Naive B cell (primary cell): ENCODE measurements at places on chromosomes 7 and 10. TPM values are rescaled to one million over a fixed set of nuclear protein-coding genes. Genes with fewer than 3 reads are reported as not detected.

DNA sequence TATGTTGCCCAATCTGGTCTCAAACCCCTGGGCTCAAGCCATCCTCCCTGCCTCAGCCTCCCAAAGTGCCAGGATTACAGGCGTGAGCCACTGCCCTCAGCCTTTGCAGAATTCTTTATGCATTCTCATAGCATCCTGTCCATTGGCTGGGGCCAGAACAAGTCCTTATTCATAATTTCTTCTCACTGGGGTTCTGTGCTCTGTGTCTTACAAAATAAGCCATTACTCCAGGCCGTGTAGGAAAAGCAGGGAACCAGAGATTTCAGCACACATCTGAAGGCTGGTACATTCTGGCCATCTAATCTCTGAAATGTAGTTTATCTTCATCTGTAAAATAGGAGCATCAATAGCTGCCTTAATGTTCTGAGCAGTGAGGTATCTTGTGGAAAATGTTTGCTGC is 10.3 kb upstream of the OCM start:
- no peak overlapping the region for H3K4me3 ChIP-seq
- no peak for DNase-seq

- no peak for DNase-seq
- peak overlapping the region; percentile 94 for H3K4me3 ChIP-seq
- H3K27ac ChIP-seq: peak overlapping the region; percentile 95
- H3K4me1 ChIP-seq: peaks cover 20% of the 10 kb centered on the region
- H3K36me3 ChIP-seq: no peaks in the 10 kb centered on the region
Observed at GRCh38 chr7:75914169-75914654, 743 bp upstream of the POR start.

- H3K27me3 ChIP-seq: no peaks in the 10 kb centered on the region
- no peaks in the 10 kb centered on the region for H3K4me1 ChIP-seq
- H3K27ac ChIP-seq: no peak overlapping the region
- no peak overlapping the region for H3K4me3 ChIP-seq
Observed at GRCh38 chr10:52619052-52619451, 153.5 kb downstream of the MBL2 start.

DNA sequence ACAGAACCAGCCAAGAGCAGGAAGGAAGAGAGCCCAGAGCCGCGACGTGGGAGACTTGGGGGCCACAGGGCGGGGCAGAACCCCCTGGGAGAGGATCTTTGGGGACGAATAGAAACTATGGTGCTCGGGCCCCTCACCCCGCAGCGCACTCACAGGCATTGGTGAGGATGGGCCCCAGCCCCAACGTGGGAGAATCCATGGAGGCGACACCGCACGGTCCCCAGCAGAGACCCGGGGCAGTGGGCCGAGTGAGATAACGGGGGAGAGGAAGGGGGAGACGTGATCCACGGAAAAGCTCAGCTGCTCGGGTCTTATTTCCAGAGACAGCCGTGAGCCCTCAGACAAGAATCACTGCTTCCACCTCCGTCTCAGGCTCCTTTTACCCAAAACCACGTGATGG is 222.4 kb downstream of the TCERG1L start:
- no peak overlapping the region for H3K27ac ChIP-seq
- no peak for DNase-seq
- H3K27me3 ChIP-seq: no peaks in the 10 kb centered on the region

GRCh38 chr10:43585981-43586729 is 11.7 kb upstream of the ZNF239 start:
- H3K27ac ChIP-seq: no peak overlapping the region
- no peak overlapping the region for H3K4me3 ChIP-seq
- H3K27me3 ChIP-seq: peaks cover 18% of the 10 kb centered on the region
- no peak for DNase-seq

DNA sequence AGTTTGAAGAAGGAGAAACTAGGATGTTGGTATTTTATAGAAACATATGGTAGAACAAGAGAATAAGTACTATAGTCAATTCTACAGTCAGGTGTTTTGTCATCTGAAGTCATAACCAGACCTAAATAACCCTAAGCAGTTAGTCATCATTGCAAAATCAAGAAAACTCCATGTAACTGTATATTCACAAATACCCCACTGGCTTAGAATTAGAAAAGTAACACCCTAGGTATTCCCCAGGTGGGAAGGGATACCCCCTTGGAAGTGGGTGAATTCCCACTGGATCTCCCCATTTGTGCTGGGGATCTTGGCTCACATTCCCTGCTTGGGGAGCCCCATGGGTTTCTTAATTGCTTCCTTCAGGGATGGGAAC is 45.9 kb upstream of the ITGB8 start:
- peaks cover 5% of the 10 kb centered on the region for H3K27me3 ChIP-seq
- H3K4me3 ChIP-seq: no peak overlapping the region
- H3K27ac ChIP-seq: no peak overlapping the region
- no peaks in the 10 kb centered on the region for H3K4me1 ChIP-seq
- H3K36me3 ChIP-seq: no peaks in the 10 kb centered on the region
- DNase-seq: no peak

DNA sequence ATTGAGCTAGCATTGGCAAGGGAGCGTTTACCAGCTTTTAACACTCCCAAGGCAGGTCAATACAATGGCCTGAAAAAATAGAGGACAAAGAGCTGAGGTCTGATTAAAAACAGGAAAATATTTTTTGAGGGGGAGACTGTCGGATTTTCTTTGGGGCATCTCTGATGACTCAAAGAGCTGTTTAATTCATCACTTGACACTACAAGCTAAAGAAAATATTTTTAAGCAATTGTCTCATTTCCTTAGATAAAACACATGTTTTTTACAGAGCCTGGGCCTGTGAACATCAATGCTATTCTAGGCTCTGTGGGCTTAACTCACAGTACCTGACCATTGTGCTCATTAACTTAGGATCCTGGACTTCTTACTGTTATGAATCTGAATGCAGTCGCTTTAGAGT is 100.8 kb downstream of the NRP1 start:
- no peaks in the 10 kb centered on the region for H3K4me1 ChIP-seq
- H3K4me3 ChIP-seq: no peak overlapping the region
- H3K27me3 ChIP-seq: no peaks in the 10 kb centered on the region
- DNase-seq: no peak
- no peaks in the 10 kb centered on the region for H3K36me3 ChIP-seq

DNA sequence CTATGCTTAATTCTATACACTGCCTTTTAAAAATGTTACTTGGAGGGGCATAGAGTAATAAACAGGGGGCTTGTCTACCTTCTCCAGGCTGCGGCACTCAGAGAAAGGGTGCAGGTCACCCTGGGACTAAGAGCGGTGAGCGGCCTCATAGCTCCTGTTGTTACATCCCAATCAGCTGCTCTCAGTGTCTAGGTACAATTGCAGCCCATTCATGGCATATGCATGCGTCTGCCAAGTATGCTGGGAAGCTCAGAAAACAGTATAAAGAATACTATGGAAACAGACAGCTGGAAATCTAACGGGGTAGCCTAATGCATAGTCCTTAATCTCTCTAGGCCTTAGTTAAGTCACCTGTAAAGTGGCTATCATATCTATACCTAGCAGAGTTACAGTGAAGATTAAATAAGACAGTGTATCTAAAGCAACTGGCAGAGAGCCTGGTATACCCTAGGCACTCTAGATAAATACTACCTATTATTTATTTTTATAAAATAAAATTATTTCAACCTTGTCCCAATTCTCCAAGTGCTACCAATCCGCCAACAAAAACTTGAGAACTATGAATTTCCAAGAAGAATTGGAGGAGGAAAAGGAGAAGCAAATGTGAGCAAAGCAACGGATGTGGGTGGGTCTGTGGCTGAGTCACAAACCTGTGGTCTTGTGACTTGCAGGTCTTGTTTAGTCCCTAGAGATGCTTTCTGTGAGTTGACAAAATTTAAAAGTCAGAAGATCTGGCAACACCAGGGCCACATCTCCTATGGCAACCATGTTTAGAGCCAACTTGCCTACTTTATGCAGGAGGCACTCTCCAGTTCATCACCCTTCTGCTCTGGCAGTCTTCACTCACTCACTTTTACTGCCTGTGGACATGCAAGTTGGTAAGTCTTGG is 183.0 kb downstream of the RAPGEF5 start:
- H3K4me1 ChIP-seq: peaks cover 8% of the 10 kb centered on the region
- no peak overlapping the region for H3K4me3 ChIP-seq
- DNase-seq: peak; percentile 9
- H3K36me3 ChIP-seq: no peaks in the 10 kb centered on the region

- H3K27ac ChIP-seq: no peak overlapping the region
- DNase-seq: no peak
- H3K36me3 ChIP-seq: no peaks in the 10 kb centered on the region
- H3K4me3 ChIP-seq: no peak overlapping the region
- H3K4me1 ChIP-seq: peaks cover 24% of the 10 kb centered on the region
- H3K27me3 ChIP-seq: no peaks in the 10 kb centered on the region
Observed at GRCh38 chr7:4771737-4772136, 3.7 kb upstream of the AP5Z1 start.

- H3K27ac ChIP-seq: no peak overlapping the region
- H3K36me3 ChIP-seq: no peaks in the 10 kb centered on the region
- no peak for DNase-seq
- no peaks in the 10 kb centered on the region for H3K4me1 ChIP-seq
Observed at GRCh38 chr10:54133203-54133602, 667.8 kb downstream of the PCDH15 start.

DNA sequence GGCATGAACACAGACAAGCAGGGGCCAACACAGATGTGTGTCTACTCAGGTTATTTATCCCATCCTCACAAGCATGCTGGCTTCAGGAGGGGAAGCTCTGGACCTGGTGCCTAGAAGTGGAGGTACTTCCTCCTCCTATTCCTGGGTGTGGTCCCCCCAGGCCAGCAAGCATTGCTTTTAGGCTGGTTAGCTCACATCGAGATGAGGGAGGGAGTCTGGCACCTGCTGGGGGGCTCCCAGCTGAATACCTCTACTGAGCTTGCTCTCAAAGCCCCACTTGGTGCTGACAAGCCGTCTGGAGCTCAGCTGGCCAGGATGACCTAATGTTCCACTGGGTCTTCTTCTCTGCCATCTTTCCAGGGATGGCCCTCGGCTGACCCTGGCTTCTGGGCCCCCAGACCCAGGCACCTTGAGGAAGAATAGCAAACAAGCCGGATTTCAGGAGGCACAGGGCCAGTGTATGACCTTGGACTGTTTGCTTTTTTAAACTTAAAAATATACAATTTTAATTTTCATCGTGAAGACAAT is 26.8 kb downstream of the FAM241B start:
- H3K4me3 ChIP-seq: no peak overlapping the region
- H3K27me3 ChIP-seq: peaks cover 15% of the 10 kb centered on the region
- no peak for DNase-seq
- H3K27ac ChIP-seq: no peak overlapping the region
- peaks cover 7% of the 10 kb centered on the region for H3K36me3 ChIP-seq
- H3K4me1 ChIP-seq: no peaks in the 10 kb centered on the region

DNA sequence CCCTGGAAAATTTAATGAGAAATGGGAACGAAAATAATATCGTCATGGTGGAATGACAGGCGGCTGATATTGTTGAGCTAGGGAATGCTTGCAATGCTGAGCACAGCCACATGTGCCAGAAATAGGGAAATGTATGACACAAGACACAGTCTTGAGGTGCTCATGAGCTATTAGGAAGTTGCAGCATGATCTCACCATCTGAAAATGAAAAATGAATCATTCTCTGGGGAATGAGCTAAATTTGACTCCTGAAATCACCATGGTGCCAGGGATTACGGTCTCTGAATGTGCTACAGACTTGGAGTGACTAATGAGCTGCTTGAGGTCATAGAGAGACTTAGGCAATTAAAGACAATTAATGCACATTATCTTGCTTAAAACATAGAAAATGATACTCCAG is 845.0 kb downstream of the CNTNAP2 start:
- H3K27ac ChIP-seq: no peak overlapping the region
- H3K4me1 ChIP-seq: no peaks in the 10 kb centered on the region
- no peak for DNase-seq
- H3K36me3 ChIP-seq: no peaks in the 10 kb centered on the region
- no peak overlapping the region for H3K4me3 ChIP-seq
- no peaks in the 10 kb centered on the region for H3K27me3 ChIP-seq

GRCh38 chr10:43452356-43452914 is 15.5 kb downstream of the ZNF487 start:
- H3K27ac ChIP-seq: peak overlapping the region; percentile 98
- peaks cover 53% of the 10 kb centered on the region for H3K4me1 ChIP-seq
- H3K36me3 ChIP-seq: no peaks in the 10 kb centered on the region
- no peaks in the 10 kb centered on the region for H3K27me3 ChIP-seq
- DNase-seq: no peak
- peak overlapping the region; percentile 87 for H3K4me3 ChIP-seq

DNA sequence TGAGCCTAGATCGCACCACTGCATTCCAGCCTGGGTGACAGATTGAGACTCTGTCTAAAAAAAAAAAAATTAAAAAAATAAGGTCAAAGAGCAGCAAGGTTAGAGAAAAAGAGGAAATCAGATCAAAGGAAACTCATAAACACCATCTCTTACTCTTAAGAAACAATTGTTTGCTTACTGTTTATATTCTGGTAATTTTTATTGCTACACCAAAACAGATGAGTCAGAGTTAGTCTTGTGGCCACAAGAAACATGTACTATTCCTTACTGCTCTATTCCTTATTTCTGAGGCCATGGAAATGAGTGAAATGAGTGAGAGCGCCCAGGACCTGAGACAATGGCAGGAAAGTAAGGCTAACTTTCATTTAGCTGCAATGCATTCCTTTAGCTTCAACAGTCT is 387.3 kb downstream of the HPSE2 start:
- H3K36me3 ChIP-seq: no peaks in the 10 kb centered on the region
- H3K4me3 ChIP-seq: no peak overlapping the region
- H3K27me3 ChIP-seq: peaks cover 2% of the 10 kb centered on the region
- H3K27ac ChIP-seq: no peak overlapping the region
- H3K4me1 ChIP-seq: no peaks in the 10 kb centered on the region
- no peak for DNase-seq

- peak overlapping the region; percentile 85 for H3K27ac ChIP-seq
- peak; percentile 74 for DNase-seq
- no peaks in the 10 kb centered on the region for H3K36me3 ChIP-seq
- no peak overlapping the region for H3K4me3 ChIP-seq
- no peaks in the 10 kb centered on the region for H3K27me3 ChIP-seq
Observed at GRCh38 chr7:129218514-129219062, 6.2 kb upstream of the AHCYL2 start.

DNA sequence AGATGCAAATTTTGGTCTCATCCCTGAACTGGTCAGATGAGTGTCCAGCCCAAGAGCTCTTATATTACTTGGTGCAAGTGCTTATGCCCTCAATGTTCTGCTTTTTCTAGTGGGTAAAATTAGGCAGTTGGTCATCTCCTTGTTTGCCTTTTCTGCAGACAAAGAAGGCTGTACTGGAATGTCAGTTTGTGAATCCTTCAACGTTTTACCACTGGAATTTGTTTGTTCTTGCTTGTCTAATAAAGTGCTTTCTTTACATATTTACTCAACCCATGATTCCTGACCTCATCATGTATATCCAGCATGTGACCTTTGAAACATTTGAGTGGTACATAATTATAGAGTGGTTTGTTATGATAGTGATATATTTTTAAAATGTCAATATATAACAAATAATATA is 232.2 kb upstream of the TEX47 start:
- H3K36me3 ChIP-seq: no peaks in the 10 kb centered on the region
- H3K4me3 ChIP-seq: no peak overlapping the region
- H3K27ac ChIP-seq: no peak overlapping the region
- no peaks in the 10 kb centered on the region for H3K27me3 ChIP-seq
- DNase-seq: no peak
- H3K4me1 ChIP-seq: no peaks in the 10 kb centered on the region

GRCh38 chr7:158344706-158345300 is 242.8 kb downstream of the PTPRN2 start:
- H3K4me1 ChIP-seq: no peaks in the 10 kb centered on the region
- H3K4me3 ChIP-seq: no peak overlapping the region
- no peaks in the 10 kb centered on the region for H3K36me3 ChIP-seq
- H3K27me3 ChIP-seq: no peaks in the 10 kb centered on the region

RBM20 gene
- not detected for polyA plus RNA-seq

OR2A42 gene
- polyA plus RNA-seq: 0.97 TPM

PKD1L1 gene
- polyA plus RNA-seq: 0.30 TPM

SPAM1 gene
- not detected for polyA plus RNA-seq

MLXIPL gene
- polyA plus RNA-seq: not detected

PURB gene
- 4.2 TPM for polyA plus RNA-seq
